HCEC 1CT (cell line): ENCODE measurements at places on chromosomes 16 and 17.

DNA sequence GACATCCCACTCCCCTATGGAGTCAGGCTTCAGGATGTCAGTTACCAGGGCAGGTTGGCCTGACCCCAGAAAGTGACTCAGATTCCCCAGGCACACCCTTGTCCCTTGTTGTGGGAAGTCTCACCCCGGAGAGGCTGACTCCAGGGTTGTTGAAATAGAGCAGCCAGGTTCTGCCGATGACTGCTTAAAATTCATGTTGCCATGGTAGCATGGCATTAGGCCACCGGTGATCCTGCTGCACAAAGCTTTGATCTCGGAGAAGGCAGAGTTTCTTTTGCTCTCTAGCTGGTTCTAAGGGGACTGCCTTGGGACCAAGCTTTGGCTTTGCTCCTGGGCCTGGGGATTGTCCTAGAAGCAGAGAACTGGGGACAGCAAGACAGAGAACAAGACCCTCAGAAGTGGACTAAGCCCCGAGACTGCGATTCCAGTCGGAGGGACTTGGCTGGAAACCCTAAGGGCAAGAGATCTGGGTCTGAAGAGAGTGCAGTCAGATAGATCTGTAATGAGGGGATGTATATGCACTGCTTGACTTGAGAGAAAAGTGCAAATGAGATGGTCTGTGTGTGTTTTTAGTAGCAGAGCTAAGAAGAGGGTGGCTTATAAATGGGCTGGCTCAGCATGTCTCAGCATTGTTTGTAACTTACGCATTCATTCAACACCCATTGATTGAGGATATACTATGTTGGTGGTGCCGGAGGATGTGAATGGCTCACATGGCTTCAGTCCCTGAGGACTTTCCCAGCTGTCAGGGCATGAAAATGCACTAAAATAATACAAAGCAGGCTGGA, 106.9 kb downstream of the RGS9 start:
- peak; percentile 21 for DNase-seq

GRCh38 chr17:37761059-37761458, 16.2 kb upstream of the HNF1B start:
- DNase-seq = no peak

GRCh38 chr17:35788477-35789368, 6.7 kb downstream of the MMP28 start:
- peak; percentile 93 for DNase-seq

- no peak for DNase-seq
These were observed 3.2 kb upstream of the ELOB start for GRCh38 chr16:2779978-2780898.

GRCh38 chr17:77425791-77426641, 285.2 kb downstream of the SEC14L1 start:
- peak; percentile 84 for DNase-seq

DNA sequence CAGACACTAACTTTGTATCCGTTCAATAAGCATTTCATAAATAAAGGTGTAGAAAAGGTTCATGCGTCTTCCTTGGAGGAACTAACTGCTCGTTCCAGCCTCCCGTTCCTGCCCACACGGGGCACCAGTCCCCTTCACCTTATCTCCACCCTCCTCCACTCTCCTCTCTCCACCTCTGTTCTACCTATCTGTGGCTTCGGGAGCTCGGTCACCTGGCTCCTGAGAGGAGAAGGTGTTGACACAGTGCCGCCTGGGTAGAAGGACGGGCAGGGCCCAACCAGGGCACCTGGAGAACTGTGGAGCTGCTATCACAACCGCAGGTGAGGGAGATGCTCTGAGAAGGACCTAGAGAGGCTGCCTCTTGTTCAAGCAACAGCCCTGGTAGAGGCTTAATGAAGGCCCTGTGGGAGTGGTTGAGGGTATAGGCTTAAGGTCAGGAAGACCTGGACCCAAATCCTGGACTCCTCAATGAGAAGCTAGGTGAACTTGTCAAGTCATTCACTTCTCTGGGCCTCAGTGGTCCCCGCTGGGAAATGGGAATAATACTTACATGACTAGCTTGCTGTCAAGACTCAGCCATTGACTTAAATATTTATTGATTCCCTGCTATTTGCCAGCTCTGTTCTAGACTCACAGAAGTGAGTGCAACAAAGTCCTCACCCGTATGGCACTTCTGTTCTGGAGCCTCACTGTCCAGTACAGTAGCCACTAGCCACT, 9.6 kb upstream of the MINK1 start:
- DNase-seq = no peak

- no peak for DNase-seq
These were observed 4.2 kb upstream of the ARHGAP27 start for GRCh38 chr17:45436625-45437464.

GRCh38 chr17:178292-179065, 3.0 kb downstream of the DOC2B start:
- no peak for DNase-seq

- no peak for DNase-seq
These were observed 409 bp downstream of the ACSF2 start for GRCh38 chr17:50426472-50426782.
